ENCODE measurements at places on chromosomes 12 and 14. TPM values are rescaled to one million over a fixed set of nuclear protein-coding genes. Genes with fewer than 3 reads are reported as not detected.

LRRIQ1 gene
- 0.86 TPM for total RNA-seq

APOF gene
- total RNA-seq, result not detected

TMEM233 gene
- under 0.01 TPM for total RNA-seq

TMEM117 gene
- 3.7 TPM for total RNA-seq

BCL11B gene
- total RNA-seq, result 0.19 TPM

GNPTAB gene
- 36.1 TPM for total RNA-seq

MYH6 gene
- not detected for total RNA-seq

KIF21A gene
- 12.8 TPM for total RNA-seq

VASH1 gene
- total RNA-seq, result 72.5 TPM

PGF gene
- 421 TPM for total RNA-seq

PRB2 gene
- not detected for total RNA-seq

L3HYPDH gene
- 36.3 TPM for total RNA-seq

PPP1R1A gene
- not detected for total RNA-seq

Data from vein endothelial cell (primary cell).